ENCODE measurements at places on chromosomes 13 and 19.
A peak's percentile ranks its signal among the peaks of the same experiment; 100 is the strongest.

GRCh38 chr19:5717215-5717935, 2.6 kb downstream of the LONP1 start:
- DNase-seq: no peak

- DNase-seq: no peak
Observed at GRCh38 chr13:79385694-79386093, 20.4 kb downstream of the RBM26 start.

DNA sequence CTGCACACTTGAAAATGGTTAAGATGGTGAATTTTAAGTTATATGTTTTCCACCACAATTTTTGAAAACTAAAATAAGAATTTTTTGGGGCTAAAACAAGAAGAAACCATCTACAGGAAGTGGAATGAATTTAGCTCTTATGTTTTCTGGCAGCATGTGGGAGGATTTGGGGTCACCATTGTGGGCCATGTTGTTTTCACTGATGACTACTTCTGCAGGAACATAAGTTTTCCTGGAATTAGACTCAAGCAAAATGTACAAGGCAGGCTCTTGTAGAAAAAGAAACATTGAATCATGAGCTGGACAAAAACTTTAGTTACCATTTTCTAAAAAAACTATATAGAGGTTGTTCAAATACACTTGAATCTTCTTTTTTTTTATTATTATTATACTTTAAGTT, 125.3 kb upstream of the C1QTNF9B start:
- no peak for DNase-seq

DNA sequence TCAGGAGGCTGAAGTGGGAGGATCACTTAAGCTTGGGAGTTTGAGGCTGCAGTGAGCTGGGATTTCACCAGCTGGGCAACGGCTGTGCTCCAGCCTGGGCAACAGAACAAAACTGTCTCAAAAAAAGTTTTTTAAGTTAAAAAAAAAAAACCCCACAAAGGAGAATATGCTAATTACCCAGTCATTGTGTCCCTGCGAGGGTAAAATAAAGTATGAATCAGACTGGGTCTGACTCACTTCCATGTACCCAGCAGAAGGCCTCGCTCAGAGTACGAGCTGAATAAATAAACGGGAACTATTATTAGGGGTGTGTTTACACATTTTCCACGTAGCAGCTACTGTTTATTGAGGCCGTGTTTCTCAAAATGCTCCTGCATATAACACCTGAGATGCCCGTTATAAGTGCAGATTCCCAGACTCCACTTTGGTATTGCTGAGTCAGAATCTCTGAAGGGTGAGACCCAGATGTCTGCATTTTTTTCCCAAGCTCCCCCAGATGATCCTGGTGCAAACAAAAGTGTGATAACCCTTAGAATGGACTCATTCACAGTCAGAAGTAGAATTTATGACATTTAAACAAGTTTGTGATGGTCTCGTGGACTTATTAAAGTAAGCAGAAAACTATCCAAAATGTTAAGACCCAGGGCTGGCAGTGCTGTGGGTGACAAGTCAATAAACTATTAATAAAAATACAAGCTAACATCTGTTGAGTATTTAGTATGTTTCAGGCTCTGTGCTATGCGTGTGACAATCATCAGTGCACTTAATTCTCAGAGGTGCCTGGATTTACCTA, 28.2 kb downstream of the KCNC3 start:
- no peak for DNase-seq

- DNase-seq: no peak
Observed at GRCh38 chr19:13033244-13033643, 38.0 kb downstream of the NFIX start.

GRCh38 chr19:6753178-6754031, 13.8 kb downstream of the SH2D3A start:
- DNase-seq: no peak

DNA sequence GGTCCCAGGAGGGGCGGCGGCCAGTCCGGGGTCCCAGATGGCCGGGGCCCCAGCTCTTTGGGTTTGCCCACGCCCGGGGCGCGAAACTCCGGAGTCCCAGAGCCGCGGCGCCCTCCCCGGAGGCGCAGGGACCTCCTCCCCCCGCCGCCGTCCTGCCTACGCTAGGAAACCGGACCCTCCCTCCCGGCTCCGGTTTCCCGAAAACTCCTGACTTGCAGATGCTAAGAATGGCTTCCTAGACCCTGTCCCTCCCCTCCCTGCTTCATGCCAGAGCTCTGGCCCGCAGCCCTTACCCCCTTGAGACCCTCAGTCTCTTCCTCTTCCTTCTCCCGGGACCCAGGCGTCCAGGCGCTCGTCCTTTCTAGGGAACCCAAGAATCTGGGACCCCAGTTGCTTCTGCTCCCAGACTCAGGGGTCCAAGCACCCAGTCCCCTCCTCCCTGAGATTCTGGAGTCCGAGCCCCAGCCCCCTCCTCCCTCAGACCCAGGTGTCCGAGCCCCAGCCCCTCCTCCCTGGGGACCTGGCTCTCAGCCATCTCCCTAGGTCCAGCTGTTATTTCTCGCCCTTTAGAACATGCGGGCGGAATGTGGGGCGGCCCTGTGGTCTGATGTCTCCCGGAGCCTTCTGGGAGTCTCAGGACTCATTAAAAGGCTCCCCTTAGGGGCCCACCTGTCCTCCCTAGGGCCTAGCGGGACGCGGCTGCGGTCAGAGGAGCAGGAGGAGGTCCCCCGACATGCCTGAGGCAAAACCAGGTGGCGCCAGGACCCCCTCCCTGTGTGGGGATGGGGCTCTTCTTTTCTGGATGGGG, at the start of gene MYBPC2:
Gene MYBPC2 (plus strand): TSS at position 672 of the 808 bp plus-strand sequence. CDS start 62 bp downstream, at position 734.
- no peak for DNase-seq

DNA sequence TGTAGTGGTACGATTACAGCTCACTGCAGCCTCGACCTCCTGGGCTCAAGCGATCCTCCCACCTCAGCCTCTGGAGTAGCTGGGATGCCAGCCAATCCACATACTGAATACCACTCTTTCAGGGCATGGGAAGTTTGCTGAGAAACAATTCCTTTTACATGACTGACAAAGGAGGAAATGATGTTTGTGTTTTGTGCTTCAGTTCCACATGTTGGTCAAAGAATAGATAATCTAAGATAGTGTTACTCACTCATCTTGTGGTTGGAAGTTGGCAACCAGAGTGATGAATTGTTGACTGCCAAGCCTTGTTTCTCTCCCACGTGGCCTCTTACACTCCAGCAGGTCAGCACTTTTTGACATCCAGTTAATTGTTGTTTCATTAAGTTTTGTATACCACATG, 7.6 kb downstream of the MBD3L2B start:
- no peak for DNase-seq

DNA sequence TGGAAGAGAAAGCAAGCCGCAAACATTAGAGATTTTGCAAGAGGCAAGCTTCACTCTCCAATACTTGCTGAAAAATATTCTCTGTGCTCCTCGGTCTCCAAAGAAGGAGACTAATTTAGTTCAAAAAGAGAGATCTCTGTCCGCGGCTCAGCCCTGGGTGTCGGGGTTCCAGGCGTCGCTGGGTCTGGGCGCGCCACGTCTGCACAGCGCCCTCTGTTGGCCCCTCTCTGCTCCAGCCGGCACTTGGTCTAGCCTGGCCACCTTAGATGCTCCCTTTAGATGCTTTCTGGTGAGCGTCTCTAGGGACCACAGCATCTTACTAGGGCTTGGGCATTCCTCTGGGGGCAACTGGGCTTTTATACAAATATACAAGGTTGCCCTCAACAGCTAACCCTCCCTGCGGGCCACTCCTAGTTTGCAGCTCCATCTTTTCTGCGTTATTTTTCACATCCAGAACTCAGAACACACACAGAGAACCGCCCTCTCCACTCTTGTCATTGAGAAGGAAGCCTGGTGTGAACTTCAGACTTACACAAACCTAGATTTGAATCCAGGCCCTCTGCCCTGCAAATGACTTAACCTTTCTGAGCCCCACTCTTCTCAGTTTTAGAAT, 78.3 kb downstream of the CYSLTR2 start:
- no peak for DNase-seq

GRCh38 chr19:29952177-29952576, 10.1 kb downstream of the URI1 start:
- DNase-seq: no peak

DNA sequence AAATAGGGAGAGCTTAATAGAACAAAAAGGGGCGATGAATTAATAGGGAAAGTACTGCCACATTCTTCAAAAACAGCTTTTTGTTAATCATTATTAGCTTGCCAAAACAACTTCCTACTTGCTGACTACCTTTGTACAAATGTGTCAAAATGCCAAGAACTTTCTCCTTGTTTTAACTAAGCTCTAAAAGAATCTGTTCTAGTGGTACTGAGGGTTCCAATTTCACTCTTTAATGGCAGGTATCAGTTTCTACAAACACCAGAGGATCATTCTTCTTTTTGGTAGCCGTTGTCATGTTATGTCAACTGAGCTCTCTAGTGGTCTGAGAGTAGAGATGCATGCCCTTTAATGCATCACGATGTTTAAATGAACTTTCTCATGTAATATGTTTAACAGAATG, 29.4 kb upstream of the FBXL3 start:
- no peak for DNase-seq

DNA sequence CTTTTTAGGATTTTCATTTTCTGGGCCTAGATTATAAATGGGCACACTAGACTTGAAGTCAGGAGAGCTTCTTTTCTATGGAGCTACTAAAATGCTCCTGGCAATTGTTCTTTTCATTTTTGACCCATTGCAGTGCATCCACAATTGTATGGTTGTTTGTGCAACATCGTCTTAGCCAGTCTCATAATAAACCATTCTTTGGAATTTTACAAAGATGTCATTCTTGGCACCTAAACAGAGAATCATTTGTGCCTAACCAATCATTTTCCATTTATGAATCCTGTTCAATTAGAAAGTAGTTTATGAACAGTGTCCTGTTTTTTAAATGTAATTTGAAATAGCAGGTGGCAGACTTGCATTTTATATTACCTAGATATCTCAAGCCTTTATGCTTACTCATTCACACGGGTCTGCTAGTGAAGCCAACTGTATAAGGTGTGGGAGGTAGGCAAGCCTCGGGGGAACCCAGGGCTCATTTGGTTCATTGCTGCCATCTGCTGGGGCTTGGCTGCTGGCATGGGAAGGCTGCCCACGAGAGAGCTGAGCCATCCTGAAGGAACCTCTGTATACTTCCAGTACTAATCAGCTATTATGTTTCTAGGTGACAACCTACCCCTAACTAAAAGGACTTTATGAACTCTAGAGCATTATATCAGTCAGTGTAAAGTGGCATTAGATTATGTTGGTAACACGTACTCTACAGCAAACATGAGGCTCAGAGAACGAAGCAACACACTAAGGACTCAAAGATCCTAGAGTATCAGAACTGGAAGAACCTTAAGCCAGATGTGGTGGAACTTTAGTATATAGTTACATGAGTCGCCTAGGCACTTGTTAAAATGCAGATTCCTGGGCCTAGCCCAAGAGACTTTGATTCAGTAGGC, 60.0 kb downstream of the TPT1 start:
- peak; percentile 10 for DNase-seq

GRCh38 chr19:57664269-57665127, 4.2 kb upstream of the ZSCAN4 start:
- DNase-seq: no peak

All from KG1 (cell line).